ENCODE measurements at places on chromosomes 3 and 15.

- DNase-seq: no peak
These were observed 21.2 kb downstream of the ZDHHC23 start for GRCh38 chr3:113968986-113969385.

DNA sequence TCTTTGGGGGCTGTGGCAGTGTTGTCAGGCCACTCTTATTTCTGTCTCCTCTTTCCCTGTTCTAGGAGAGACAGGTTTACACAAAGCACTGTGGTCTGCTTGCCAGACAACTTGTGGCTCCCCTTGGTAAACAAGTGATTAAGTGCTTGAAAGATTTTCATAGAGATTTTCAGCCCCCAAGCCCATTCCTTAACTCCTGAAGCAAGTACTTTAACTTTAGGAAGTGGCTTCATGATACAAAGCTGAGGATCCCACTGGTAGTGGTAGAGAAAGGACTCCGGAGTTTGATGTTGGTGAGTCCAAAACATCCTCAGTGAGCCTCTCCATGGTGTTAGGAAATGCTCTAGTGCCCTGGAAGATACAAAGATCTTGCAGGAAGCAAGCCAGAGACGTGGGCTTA, 12.0 kb downstream of the ZBTB38 start:
- no peak for DNase-seq

DNA sequence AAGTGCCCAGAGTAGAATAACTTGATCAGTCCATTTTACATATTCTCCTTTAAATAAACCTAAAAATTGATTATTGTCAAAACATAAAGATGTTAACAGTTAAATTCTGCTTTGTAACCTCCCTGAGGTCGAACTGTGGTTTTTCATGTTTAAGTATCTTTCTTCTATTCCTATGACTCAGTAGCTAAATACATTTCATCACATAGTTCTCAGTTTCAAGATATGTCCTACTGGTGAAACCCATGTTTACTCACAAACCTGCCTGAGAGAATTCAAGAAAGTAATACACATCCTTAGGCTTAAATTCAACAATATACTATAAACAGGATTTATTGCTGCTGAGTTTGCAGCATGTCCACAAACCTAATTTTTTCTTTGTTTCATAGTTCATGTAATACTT, 692.9 kb downstream of the ZPLD1 start:
- DNase-seq: no peak

DNA sequence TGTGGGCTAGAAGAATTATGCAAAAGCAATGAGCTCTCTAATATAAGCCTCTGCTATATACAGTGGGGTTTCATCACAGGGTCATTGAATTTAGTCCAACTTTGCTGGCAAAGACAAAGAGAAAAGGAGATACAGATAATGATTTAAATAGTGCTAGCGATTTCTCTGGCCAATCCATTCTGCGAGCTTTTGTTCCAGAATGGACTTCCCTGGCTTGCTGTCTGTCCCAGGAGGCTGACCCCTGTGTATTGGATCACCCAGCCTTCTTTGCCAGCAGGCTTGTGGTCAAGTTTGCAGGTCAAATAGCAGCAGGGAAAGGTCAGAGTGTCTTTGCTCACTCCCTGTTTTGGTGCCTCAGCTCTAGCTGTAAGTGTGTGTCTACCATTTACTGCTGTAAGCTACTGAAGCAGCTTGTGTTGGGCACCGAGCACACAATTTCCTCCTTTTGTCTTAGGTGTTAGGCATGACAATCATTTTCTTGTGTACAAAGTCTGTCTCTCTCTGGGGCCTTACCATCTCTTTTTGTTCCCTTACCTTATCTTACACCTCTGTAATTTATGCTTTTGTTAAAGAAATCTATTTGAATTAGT, 55.7 kb downstream of the UNC13C start:
- DNase-seq: no peak

GRCh38 chr3:124985349-124985748, 50.8 kb upstream of the MUC13 start:
- DNase-seq: no peak

GRCh38 chr3:65963787-65964677, 74.7 kb downstream of the MAGI1 start:
- DNase-seq: no peak

- no peak for DNase-seq
These were observed 25.4 kb downstream of the CYP19A1 start for GRCh38 chr15:51313074-51313393.

- no peak for DNase-seq
These were observed 1.9 kb upstream of the SPPL2A start for GRCh38 chr15:50767332-50767861.

- DNase-seq: no peak
These were observed 6.4 kb upstream of the MANF start for GRCh38 chr3:51378726-51379125.

- no peak for DNase-seq
These were observed 131.5 kb downstream of the TRIM42 start for GRCh38 chr3:140809316-140809715.

GRCh38 chr3:128910006-128910405, 30.6 kb downstream of the ACAD9 start:
- no peak for DNase-seq

DNA sequence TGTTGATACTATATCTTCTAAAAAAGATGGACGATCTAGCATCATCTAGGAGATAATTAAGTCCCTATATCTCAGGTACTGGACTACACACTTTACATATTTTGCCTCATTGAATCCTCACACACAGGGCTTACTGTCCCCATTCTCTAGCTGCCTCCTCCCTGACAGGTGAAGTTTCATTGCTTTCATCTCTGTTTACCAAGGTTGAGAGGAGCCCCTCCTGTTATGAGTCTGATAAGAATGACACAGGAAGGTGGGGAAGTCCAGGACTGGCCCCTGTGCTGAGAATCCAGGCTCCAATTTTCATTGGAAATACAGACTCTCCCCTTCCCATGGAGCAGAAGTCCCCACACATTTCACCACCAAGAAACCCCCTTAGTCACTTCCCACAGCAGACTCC, 105.2 kb downstream of the XXYLT1 start:
- no peak for DNase-seq
